NCI-H774 (cell line): ENCODE measurements at places on chromosomes 13 and 19.

- no peak for DNase-seq
Observed at GRCh38 chr13:111954661-111955411, 112.1 kb upstream of the SOX1 start.

DNA sequence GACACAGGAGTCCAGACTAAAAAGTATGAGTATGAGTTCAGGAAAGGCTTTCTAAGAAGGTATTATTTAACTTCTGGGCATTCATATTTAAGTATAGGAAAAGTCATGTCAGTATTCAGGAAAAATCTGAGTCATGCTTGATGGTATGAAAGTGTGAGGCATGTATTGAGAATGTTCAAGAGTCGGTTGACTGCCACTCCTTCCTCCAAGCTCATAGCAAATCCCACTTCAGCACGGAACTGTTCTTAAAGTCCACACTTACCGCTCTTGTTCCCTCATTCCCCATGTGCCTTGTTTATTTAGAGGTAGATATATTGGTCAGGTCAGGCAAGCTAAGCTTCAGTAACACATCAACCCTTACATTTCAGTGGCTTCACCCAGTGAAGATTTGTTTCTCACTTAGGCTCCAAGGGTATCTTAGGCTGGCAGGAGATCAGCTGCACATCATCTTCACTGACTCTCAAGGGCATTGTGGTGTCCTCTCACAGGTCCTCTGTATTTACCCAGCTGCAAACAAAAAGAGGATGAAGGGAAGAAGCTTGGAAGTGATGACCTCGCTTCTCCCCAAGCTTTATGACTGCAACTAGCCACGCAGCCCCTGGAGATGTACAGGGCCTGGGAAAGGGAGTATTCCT is 1189.2 kb downstream of the EFNB2 start:
- DNase-seq = no peak

GRCh38 chr13:50651922-50652321 is 191.6 kb downstream of the DLEU7 start:
- no peak for DNase-seq

GRCh38 chr13:22893777-22894176 is 287.0 kb upstream of the SGCG start:
- DNase-seq = no peak

DNA sequence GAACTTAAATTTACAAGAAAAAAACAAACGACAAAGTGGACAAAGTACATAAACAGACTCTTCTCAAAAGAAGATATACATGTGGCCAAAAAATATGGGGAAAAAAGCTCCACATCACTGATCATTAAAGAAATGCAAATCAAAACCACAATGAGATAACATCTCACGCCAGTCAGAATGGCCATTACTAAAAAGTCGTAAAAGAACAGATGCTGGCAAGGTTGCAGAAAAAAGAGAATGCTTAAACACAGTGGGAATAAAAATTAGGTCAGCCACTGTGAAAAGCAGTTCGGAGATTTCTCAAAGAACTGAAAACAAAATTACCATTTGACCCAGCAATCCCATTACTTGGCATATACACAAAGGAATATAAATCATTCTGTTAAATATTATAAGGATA is 132.7 kb downstream of the UGGT2 start:
- DNase-seq = no peak

DNA sequence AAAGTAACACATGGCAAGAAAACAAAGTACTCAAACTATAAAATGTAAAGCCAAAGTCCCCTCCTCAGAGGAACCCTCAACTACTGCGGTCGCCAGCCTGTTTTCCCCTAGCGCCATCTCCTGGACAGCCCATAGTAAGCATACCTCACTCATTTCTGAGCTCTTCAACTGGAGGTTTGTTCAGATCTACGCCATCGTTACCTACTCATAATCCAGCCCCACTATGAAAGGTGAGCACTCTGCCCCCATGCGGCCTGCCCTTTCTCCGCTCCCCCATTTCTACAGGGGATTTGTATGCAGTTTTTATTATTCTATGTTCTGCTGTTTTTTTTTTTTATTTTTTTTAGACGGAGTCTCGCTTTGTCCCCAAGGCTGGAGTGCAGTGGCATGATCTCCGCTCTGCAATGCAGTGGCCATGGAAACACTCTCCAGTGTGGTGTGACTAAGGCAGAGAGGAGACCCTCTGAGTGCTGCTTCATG is 26.2 kb downstream of the OPA3 start:
- DNase-seq = no peak

GRCh38 chr13:93004919-93005318 is 221.7 kb upstream of the GPC6 start:
- DNase-seq = no peak

- no peak for DNase-seq
Observed at GRCh38 chr13:114017966-114018365, 44.1 kb upstream of the C13orf46 start.

- no peak for DNase-seq
Observed at GRCh38 chr13:86193281-86193680, 394.1 kb upstream of the SLITRK6 start.

DNA sequence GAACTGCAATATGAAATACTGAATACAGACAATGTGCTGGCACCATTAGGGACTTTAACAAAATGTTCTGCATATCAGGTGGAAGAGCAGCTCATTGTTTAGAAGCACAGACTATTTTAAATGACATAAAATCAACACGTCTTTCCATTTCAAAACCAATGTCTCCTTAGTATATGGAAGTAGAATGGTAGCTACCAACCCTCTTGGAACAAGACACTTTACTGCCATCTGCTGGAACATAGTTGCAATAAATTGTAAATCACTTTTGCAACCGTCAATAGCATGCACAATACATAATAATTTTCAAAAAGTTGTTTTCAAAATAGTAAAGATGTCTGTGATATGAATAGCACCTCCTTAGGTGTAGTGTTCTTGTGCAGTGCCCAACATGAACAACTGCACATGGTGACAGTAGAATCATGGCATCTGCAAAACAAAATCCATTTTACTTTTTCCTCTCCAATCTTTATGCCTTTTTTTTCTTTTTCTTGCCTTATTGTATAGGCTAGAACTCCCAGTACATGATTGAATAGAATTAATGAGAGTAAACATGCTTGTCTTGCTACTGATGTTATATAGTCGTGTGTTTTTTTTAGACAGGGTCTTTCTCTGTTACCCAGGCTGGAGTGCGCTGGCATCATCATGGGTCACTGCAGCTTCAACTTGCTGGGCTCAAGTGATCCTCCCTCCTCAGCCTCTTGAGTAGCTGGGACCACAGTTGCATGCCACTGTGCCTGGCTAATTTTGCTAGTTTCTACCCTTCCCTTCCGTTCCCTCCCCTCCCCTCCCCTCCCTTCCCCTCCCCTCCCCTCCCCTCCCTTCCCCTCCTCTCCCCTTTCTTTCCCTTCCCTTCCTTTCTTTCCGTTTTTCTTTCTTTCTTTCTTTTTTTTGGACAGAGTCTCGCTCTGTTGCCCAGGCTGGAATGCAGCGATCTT is 7.8 kb upstream of the LYPD5 start:
- DNase-seq = peak; percentile 58

GRCh38 chr13:42478531-42479156 is 95.3 kb upstream of the TNFSF11 start:
- no peak for DNase-seq

- peak; percentile 70 for DNase-seq
Observed at GRCh38 chr13:103883164-103883563, 816.9 kb upstream of the SLC10A2 start.

- no peak for DNase-seq
Observed at GRCh38 chr19:10517361-10517759, at the start of gene S1PR5. S1PR5 (minus strand) TSS chr19:10517447; CDS start chr19:10515011, 2,436 bp downstream.

DNA sequence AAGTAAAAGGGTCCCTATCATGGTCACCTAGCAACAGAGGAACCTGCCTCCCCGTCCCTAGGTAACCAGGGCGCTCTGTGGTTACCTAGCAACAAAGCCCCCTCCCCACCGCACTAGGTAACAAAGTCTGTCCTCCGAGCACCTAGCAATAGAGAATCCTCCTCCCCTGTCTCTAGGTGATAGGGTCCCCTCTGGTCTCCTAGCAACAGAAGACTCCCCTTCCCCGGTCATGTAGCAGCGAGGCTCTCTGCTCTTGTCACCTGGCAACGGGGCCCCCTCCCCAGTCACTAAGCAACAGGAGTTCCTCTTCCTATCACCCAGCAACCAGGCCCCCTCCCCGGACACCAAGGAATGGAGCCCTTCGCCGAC is 307 bp downstream of the JOSD2 start:
- DNase-seq = no peak

DNA sequence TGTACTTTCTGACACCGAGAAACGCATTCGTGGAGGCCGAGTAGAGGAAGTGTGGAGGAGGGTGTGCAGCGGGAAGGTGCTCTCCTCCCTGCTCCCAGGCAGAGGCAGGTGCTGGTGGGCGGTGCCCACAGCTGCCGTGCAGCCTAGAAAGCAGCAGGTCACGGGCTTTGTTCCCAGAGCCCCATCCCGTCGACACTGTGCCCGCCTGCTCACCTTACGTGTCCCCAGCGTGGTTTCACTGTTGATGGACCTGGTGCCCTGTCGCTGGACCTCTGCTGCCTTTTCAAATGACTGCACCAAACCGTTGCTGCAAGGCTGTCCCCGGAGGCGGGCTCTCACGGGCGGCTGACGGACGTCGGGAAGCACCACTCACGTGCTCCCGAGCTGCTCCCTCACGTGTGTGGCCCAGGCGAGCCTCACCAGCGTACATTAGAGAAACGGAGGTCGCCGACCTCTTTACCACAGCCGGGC is 20.8 kb downstream of the PLEKHJ1 start:
- no peak for DNase-seq
